ENCODE measurements at places on chromosomes 5 and 9.

GRCh38 chr5:89297066-89297465, 414.1 kb upstream of the MEF2C start:
- DNase-seq: no peak

GRCh38 chr5:174980952-174981351, 256.6 kb downstream of the MSX2 start:
- no peak for DNase-seq

DNA sequence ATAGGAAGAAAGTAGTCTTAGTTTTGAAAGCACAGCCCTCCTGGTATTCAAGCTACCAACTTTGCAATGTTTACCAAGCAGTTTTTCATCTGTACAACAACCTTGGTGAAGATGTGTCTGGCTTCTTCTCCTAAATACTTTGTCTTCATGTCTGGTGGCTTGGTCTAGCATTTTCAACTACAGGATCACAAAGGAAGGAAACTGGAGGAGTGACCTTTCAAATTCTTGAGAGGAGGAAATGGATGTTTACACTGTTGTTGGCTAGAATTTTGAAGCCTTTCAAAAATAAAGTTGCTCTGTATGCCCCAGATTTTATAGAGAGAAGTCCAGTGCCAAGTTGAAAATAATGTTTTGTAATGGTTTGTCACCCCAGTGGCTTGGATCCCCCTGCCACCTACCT, 16.3 kb downstream of the PAM start:
- DNase-seq: no peak

GRCh38 chr9:23855873-23856604, 30.0 kb upstream of the ELAVL2 start:
- no peak for DNase-seq

Measured in OCI-LY7 (cell line).